Activated CD4-positive, alpha-beta T cell treated with anti-CD3 and anti-CD28 coated beads, Interleukin-2, amount 50 U/mL, for 16 hours (primary cell): ENCODE measurements at places on chromosomes 11 and 22.

- DNase-seq, result peak; percentile 73
Measured at GRCh38 chr11:66543263-66544107, 2.4 kb downstream of the ZDHHC24 start.

DNA sequence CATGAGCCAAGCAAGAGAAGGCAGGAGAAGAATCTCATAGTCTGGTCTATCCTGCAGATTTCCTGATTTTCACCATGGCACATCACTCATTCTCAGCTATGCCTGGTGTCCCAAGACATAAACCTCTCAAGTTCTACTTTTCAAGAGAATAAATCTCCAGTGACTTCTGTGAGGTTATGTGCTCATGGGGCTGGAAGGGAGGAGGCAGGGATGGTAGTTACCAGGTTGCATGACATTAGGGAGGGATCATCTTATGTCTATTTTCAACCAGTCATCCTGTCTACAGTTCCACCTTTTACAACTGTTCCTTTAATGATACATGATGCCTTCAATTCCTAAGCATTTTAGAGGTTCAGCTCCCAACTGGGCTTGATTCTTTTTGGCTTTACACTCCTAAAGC lies 297.7 kb downstream of the SOX6 start:
- no peak for DNase-seq

DNA sequence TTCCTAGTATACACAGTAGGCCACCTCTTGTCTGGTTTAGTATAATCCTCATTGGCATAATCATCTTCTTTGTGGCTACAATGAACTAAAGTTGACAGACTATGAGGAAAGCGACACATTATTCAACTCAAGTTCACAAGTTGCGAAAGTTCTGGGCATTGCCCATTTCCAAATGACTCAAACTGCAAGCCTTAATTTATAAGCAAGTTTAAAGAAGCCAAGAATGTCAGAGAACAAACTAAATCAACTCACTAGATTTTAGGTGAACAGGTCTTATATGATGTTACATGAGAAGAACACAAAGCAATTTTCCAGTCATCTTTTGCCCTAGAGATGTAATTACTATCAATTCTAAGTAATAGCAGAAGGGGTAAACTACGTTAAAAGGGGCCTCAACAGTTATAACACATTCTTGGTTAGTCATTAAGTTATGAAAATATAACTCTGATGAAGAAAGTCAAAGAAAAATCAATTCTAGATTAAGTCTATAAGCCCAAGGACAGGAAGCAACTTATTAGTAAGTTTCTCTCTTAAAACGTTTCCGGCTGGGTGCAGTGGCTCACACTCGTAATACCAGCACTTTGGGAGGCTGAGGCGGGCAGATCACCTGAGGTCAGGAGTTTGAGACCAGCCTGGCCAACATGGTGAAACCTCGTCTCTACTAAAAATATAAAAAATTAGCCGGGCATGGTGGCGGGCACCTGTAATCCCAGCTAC lies 21.5 kb downstream of the PICALM start:
- peak; percentile 86 for DNase-seq

GRCh38 chr11:103112364-103112763 lies 3.1 kb downstream of the DYNC2H1 start:
- DNase-seq, result no peak

DNA sequence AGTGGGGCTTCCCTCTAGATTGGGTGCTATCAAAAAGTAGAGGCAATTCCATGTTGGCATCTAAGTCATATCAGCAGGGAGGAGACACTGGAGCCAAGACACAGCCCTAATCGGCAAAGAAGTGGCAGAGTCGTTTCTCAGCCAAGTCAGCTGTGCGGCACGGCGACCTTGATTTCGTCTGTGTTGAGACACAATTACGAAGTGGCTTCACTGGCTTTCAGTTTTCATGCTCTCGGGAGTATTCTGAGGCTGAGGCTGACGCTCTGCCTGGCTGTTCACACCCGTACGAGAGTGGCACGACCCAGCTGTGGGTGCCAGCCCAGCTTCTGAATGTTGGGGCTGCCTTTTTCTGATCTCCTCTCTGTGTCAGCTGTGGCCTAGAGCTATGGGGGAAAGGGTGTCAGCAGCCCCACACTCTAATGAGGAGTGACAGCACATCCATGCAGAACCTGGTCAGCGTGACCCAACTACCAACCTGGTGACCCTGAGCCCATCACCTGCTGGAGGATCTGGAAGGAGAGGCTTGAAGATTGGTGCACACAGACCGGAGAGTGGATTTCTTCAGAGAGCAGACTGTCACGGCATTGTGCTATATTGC lies 105.7 kb upstream of the TMEM45B start:
- no peak for DNase-seq

DNA sequence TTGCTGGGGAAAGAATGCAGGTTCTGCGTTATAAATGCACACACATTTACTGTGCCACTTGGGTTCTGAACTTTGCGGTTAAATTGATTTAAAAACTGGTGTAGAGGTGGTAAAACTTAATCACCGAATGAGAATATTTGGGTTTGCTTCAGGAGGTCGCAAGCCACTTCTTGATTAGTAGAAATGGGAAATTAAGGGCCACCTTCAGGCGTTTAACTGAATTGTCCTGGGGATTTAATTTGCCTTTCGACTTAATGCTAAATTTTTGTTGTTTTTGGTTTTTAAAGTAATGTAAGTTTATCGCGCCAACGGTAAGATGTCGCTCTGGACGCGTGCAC lies 459 bp upstream of the NCR3LG1 start:
- no peak for DNase-seq

DNA sequence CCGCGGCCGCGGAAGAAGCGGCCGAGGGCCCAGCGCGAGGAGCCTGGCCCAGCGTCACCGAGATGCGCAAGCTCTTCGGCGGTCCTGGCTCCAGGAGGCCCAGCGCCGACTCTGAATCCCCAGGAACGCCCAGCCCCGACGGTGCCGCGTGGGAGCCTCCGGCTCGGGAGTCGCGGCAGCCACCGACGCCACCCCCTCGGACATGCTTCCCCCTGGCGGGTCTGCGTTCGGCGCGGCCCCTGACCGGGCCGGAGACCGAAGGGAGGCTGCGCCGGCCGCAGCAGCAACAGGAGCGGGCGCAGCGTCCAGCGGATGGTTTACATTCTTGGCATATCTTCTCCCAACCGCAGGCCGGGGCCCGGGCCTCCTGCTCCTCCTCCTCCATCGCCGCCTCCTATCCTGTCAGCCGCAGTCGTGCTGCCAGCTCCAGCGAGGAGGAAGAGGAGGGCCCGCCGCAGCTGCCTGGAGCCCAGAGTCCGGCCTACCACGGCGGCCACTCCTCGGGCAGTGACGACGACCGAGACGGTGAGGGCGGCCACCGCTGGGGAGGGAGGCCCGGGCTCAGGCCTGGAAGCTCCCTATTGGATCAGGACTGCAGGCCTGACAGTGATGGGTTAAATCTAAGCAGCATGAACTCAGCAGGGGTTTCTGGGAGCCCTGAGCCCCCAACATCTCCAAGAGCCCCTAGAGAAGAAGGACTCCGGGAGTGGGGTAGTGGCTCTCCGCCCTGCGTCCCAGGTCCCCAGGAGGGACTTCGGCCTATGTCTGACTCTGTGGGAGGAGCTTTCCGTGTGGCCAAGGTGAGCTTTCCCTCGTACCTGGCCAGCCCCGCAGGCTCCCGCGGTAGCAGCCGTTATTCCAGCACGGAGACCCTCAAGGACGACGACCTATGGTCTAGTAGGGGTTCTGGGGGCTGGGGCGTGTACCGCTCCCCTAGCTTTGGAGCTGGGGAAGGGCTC lies 1.2 kb downstream of the ARHGEF17 start:
- DNase-seq, result no peak

GRCh38 chr22:42364604-42365110 lies 67.5 kb downstream of the NFAM1 start:
- DNase-seq, result no peak

DNA sequence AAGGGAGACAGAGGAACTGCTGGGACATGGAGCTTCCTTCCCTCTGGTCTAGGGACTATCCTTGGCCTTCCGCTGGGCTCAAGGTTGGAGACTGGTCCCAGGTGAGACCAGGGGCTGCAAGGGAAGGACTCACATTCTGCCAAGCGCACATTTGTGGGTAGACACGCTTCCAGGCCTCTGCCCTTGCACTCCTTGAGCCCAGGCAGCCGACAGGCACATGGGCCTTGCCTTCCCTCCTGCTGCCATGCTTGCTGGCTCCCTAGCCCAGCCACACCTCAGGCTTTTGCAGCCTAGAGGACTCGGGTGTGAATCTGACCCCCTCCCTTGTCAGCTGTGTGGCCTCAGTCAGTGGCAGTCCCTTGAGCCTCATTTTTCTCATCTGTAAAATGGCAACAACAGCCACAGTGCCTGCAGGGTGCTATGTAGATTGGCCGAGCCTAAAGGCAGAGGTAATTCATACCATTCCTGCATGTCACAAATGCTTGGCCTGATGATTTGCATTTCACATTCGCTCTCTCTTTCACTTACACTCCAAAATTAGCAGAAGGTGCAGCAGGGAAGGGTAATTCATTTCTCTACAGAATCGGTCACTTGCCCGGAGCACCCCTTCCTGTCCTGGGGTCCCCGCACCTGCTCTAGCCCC lies 57.6 kb upstream of the NECTIN1 start:
- no peak for DNase-seq

DNA sequence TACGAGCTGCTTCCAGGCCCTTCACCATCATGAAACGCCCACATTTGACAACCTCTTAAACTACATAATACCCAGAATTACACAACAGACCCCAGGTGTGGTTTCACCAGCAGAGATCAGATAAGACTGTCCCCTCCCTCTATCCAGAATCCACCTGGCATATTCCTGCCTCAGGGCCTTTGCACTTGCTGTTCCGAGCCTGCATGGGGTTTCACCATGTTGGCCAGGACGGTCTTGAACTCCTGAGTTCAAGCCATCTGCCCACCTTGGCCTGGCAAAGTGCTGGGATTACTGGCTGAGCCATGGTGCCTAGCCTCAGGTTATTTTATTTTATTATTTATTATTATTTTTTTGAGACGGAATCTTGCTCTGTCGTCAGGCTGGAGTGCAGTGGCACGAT lies 73.4 kb downstream of the FBXO7 start:
- DNase-seq, result no peak

- peak; percentile 28 for DNase-seq
Measured at GRCh38 chr11:60924110-60924905, at the start of gene TMEM132A. Gene TMEM132A, plus strand, starts transcription at chr11:60924460. Its CDS starts 174 bp downstream, at chr11:60924634.

GRCh38 chr22:45310331-45310976 lies 720 bp downstream of the FAM118A start:
- no peak for DNase-seq

GRCh38 chr11:64969209-64969608 lies 2.7 kb downstream of the MAJIN start:
- peak; percentile 57 for DNase-seq

- no peak for DNase-seq
Measured at GRCh38 chr22:36368359-36368983, 19.3 kb downstream of the MYH9 start.

DNA sequence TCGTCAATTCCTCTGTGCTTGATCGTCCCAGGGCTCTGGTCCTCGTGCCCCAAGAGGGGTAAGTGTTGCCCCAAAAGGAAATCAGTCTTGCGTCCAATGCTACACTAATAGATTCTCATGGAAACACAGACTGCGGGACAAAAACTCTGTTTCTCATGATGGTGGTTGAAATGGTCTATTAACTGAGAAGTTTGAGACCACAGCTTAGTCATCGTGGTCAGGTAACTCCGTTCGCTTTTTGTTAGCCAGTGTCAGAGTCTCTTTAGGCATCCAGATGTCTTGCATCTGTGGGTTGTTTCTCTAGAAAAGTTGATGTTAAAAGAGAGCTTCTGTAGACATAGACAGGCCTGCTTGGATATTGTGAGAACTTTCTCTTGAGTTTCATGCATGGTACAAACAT lies 104.6 kb upstream of the SORL1-AS1 start:
- no peak for DNase-seq
